T1000 (cell line): ENCODE measurements at places on chromosomes 6 and 20.

DNA sequence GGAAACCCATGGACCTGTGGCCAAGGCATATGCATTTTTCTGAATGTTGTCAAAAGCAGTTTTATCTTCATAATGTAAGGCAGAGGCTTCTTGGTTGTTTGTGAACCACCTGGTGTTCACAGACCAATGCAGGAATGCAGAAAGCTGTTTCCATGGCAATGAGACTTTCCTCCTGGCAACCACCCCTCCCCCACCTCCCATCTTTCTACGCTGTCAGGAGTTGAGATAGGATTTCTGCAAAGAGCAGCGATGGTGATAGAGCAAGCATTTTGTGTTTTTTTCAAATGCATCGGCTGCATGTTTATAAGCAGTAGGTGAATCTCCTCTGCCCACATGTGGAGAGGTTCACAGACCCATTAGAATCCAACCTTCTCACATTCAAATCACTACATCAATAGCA is 114.1 kb upstream of the SMLR1 start:
- DNase-seq: no peak

GRCh38 chr20:37311710-37312355 is 22.4 kb downstream of the MANBAL start:
- DNase-seq: no peak

DNA sequence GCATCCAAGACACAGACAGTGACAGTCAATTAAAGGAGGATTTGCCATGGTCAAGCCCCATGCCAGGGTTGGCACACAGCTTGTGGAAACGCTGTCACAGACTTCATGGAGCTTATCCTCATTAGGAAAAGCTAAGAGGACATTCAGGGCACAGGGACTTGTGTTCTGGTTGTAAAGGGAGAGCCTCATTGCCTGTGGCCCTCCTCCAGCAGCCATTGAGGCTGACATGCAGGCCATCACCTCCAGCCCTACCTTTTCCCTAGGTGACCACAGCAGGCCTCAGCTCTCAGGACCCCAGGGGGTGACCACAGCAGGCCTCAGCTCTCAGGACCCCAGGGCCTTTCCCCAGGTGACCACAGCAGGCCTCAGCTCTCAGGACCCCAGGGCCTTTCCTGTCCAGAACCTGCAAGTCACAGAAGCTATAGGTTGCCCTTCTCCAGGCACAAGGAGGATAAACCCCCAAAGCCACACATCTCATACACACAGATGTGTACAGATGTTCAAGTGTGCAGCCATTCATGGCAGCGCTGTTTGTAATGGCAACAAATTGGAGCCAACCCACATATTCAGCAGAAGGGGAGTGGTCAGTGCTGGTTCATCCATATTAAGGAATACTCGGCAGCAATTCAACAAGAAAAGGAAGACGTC is 26.1 kb downstream of the DUSP22 start:
- no peak for DNase-seq

DNA sequence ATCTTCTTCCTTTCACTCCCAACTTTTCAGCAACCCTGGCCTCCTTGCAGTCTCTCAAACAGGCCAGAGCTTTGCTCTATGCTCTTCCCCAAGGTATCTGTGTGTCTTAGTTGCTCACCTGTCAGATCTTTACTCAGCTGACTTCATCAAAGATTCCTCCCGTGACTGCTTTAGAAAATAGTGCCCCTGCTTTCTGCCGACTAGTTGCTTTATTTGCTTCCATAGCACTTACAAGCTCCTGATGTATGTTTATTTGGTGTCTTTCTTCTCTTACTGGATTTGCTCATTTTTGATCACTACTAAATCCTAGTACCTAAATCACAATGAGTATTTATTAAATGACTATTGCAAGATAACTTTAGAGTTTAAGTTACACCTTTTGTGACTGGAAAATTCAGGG is 5.9 kb downstream of the NDUFAF5 start:
- no peak for DNase-seq

- DNase-seq: no peak
Measured at GRCh38 chr6:15504040-15504495, 158.8 kb downstream of the DTNBP1 start.

DNA sequence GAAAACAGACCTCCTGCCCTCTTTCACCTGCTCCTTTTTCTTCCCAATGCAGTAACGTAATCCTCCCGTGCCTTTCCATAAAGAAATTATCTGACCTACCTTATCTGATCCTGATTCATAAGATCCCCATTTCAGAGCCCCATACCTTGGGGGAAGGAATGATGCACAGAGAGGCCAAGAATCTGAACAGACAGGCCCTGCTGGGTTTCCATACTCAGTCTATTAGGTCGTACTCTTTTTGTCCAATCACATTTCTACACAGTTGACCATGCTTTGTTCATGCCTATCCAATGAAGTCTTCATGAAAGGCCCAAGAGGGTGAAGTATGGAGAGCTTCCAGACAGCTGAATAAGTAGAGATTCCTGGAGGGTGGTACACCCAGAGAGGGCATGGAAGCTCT is 25.3 kb downstream of the SRPK1 start:
- no peak for DNase-seq

DNA sequence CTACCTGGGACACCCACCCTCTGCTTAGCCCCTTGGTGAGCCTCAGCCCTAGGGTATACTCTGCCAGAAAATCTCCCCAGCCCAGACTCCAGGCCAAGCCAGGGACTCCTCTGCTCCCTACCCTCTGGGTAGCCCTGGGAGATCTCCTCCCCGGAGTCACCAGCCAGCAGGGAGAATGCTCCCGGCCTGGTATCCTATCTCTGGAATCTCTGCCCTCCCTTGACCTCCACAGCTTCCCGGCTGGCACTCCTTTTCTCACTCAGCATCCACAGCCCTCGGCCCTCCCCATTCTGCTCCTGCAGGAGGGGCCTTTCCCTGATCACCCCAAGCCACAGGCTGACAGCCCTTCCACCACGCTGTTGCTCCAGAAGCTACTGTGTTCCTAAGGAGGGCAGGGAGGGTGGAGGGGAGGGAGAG is 22.6 kb downstream of the NOL4L start:
- no peak for DNase-seq
